Stimulated activated CD8-positive, alpha-beta memory T cell treated with anti-CD3 and anti-CD28 coated beads, Interleukin-4, amount 100 ng/mL, for 1 hour (primary cell): ENCODE measurements at places on chromosomes 2 and 18.

DNA sequence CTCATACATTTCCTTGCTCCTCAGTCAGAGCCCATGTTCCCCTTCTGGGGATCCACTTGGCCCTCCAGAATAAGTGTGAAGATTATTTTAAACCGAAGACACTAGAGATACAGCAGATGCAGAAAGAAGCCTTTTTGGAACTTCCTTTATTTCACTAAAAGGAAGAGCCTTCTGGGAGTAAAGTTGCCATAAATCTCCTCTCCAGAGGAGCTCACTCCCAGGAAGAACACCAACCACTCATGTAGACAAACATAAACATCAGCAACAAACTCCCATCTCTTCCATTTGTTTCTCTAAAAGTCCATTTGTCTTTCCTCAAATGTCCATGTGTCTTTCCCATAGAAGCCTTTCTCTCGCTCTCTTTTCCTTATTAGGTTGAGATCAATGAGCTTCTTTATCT is 62.4 kb upstream of the MSH6 start:
- no peak for DNase-seq

GRCh38 chr2:196329959-196330358 is 158.6 kb upstream of the STK17B start:
- no peak for DNase-seq

- DNase-seq, result no peak
These were observed 233.0 kb downstream of the ALK start for GRCh38 chr2:29688429-29688828.

GRCh38 chr2:64626146-64626809 is 27.4 kb downstream of the SERTAD2 start:
- no peak for DNase-seq

DNA sequence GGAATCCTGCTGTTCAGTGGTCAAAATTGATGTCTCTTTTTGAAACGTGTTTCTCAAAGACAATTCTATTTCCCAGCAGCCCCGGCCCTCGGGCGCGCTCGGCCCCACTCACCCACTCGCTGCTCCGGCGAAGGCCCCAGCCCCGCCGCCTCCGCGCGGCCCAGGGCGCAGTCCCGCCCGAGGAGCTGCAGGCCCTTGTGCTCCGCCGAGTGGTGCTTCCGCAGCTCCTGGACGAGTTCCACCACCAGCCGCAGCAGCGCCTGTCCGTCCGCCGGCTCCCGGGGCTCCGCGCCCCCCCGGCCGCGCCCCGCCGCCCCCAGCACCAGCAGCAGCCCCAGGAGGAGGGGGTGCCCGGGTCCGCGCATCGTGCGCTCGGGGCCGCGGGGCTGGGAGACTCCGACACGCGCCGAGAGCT is 413 bp downstream of the ALKAL2 start:
- DNase-seq, result no peak

DNA sequence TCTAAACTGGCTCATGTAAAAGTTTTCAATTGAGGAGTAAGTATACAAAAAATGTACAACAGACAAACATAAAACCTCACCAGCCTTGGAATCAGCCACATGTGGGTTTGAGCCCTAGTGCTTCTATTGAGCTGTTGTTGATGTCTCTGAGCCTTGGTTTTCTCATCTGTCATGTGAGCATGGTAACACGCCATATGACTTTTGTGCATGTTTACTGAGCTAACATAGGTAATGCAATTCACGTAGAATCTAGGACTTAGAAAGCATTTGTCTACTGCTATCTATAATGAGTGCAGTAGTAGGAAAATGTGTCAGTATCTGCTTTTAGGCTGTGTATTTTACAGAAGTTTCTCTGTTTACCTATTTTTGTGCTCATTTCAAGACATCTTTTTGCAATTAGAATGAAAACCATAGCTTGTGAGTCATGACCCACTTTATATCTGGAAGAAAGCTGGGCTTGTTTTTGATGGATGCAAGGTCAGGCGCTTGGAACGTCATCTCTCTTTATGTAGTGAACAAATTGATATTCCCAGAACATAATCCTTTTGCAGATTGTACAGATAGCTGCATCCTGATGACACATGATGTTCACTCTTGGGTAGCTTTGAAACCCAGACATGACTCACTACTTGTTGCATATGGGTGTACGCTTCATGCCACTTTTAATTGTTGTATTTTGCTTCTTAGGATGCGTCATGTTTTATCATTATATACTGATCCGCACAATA is 94.3 kb downstream of the RNF144A start:
- DNase-seq, result no peak
